IMR-90 (cell line): ENCODE measurements at places on chromosomes 1 and 21. TPM values are rescaled to one million over a fixed set of nuclear protein-coding genes. Genes with fewer than 3 reads are reported as not detected.

Gene IVL
- not detected in 2 replicates for total RNA-seq

Gene TMEM39B
- 4.4 and 6.5 TPM in 2 replicates for total RNA-seq

Gene OLIG1
- not detected in 2 replicates for total RNA-seq

Gene FLG
- total RNA-seq = not detected in 2 replicates

Gene MACO1
- total RNA-seq = 12.7 and 18.1 TPM in 2 replicates

Gene ANKRD34A
- 0.56 and 0.90 TPM in 2 replicates for total RNA-seq

Gene FCRLA
- 0.28 and 0.36 TPM in 2 replicates for total RNA-seq

Gene CFHR5
- total RNA-seq = not detected in 2 replicates

Gene MCOLN3
- total RNA-seq = not detected in 2 replicates

Gene MFSD2A
- 5.0 and 5.7 TPM in 2 replicates for total RNA-seq

Gene AKIRIN1
- 42.5 and 63.9 TPM in 2 replicates for total RNA-seq

Gene PLOD1
- 236 and 283 TPM in 2 replicates for total RNA-seq

Gene DEPDC1
- total RNA-seq = 14.7 and 32.5 TPM in 2 replicates

Gene ASPM
- 27.8 and 53.3 TPM in 2 replicates for total RNA-seq

Gene KPRP
- total RNA-seq = not detected in 2 replicates

Gene TMCO4
- 6.9 and 7.3 TPM in 2 replicates for total RNA-seq

Gene S100A9
- total RNA-seq = not detected in 2 replicates

Gene TRIM63
- not detected in 2 replicates for total RNA-seq

Gene ZBTB37
- total RNA-seq = 9.7 and 13.1 TPM in 2 replicates

Gene C1QTNF12
- 0.36 TPM in 1 of 2 replicates, not detected in the other for total RNA-seq

Gene KCTD3
- 49.5 and 51.7 TPM in 2 replicates for total RNA-seq

Gene FCER1A
- not detected in 2 replicates for total RNA-seq

Gene TDRKH
- 2.2 TPM in 2 replicates for total RNA-seq

Gene NEK2
- total RNA-seq = 26.0 and 35.0 TPM in 2 replicates

Gene APCS
- not detected in 2 replicates for total RNA-seq

Gene AADACL4
- total RNA-seq = not detected in 2 replicates

Gene TSTD1
- not detected in 2 replicates for total RNA-seq

Gene ATP5IF1
- total RNA-seq = 33.7 and 120 TPM in 2 replicates

Gene NUDT17
- 2.3 and 2.8 TPM in 2 replicates for total RNA-seq

Gene MYCL
- 0.56 and 0.72 TPM in 2 replicates for total RNA-seq

Gene FOXD3
- not detected in 2 replicates for total RNA-seq

Gene C2CD4D
- not detected in 2 replicates for total RNA-seq

Gene SHISAL2A
- not detected in 2 replicates for total RNA-seq

Gene MSH4
- total RNA-seq = under 0.01 TPM in 2 replicates

Gene TBX19
- 0.18 and 0.28 TPM in 2 replicates for total RNA-seq

Gene CD1E
- total RNA-seq = not detected in 2 replicates

Gene S100A12
- not detected in 2 replicates for total RNA-seq

Gene RPTN
- not detected in 2 replicates for total RNA-seq

Gene LY9
- not detected in 2 replicates for total RNA-seq

Gene FAM151A
- total RNA-seq = not detected in 2 replicates

Gene GPR3
- total RNA-seq = 0.72 and 0.83 TPM in 2 replicates

Gene SRM
- total RNA-seq = 23.1 and 25.6 TPM in 2 replicates

Gene USH2A
- total RNA-seq = under 0.01 TPM in 2 replicates

Gene RWDD3
- 10.4 and 10.6 TPM in 2 replicates for total RNA-seq

Gene RGS5
- 14.2 and 40.0 TPM in 2 replicates for total RNA-seq

Gene GUCA2A
- total RNA-seq = not detected in 2 replicates

Gene WDR3
- 74.7 and 88.5 TPM in 2 replicates for total RNA-seq

Gene EPB41
- 8.1 and 10.0 TPM in 2 replicates for total RNA-seq

Gene LRRC8B
- total RNA-seq = 1.4 and 1.8 TPM in 2 replicates

Gene CACNA1S
- total RNA-seq = not detected in 2 replicates

Gene MXRA8
- total RNA-seq = 92.5 and 97.8 TPM in 2 replicates

Gene CCT8
- 192 and 286 TPM in 2 replicates for total RNA-seq

Gene LCE1F
- total RNA-seq = not detected in 2 replicates

Gene LIN28A
- not detected in 2 replicates for total RNA-seq

Gene INKA2
- 1.7 and 2.2 TPM in 2 replicates for total RNA-seq

Gene ATP1A4
- not detected in 2 replicates for total RNA-seq
